T-helper 2 cell (primary cell): ENCODE measurements at places on chromosomes 7 and 10.

GRCh38 chr7:67429735-67430134 lies 433.1 kb downstream of the TYW1 start:
- no peak for DNase-seq

- DNase-seq: no peak
Measured at GRCh38 chr10:133464582-133465031, 10.9 kb downstream of the SCART1 start.

DNA sequence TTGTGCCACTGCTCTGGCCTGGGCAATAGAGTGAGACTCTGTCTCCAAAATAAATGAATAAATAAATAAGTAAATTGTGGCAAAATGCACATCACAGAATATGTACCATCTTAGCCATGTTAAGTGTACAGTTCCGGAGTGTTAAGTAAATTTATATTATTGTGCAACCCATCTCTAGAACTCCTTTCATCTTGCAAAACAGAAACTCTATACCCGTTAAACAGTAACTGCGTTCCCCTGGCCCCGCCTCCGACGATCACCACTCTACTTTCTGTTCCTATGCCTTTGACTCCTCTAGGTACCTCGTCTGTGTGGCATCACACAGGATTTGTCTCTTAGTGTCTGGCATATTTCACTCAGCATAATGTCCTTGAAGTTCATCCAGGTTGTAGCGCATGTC lies 356.4 kb upstream of the FOXK1 start:
- no peak for DNase-seq

- DNase-seq: no peak
Measured at GRCh38 chr10:76884673-76885275, 752.8 kb downstream of the KCNMA1 start.

GRCh38 chr7:82559193-82559805 lies 115.7 kb upstream of the CACNA2D1 start:
- no peak for DNase-seq

- no peak for DNase-seq
Measured at GRCh38 chr10:111298031-111298430, 221.2 kb downstream of the ADRA2A start.

- no peak for DNase-seq
Measured at GRCh38 chr7:38685851-38686250, 54.7 kb upstream of the AMPH start.

DNA sequence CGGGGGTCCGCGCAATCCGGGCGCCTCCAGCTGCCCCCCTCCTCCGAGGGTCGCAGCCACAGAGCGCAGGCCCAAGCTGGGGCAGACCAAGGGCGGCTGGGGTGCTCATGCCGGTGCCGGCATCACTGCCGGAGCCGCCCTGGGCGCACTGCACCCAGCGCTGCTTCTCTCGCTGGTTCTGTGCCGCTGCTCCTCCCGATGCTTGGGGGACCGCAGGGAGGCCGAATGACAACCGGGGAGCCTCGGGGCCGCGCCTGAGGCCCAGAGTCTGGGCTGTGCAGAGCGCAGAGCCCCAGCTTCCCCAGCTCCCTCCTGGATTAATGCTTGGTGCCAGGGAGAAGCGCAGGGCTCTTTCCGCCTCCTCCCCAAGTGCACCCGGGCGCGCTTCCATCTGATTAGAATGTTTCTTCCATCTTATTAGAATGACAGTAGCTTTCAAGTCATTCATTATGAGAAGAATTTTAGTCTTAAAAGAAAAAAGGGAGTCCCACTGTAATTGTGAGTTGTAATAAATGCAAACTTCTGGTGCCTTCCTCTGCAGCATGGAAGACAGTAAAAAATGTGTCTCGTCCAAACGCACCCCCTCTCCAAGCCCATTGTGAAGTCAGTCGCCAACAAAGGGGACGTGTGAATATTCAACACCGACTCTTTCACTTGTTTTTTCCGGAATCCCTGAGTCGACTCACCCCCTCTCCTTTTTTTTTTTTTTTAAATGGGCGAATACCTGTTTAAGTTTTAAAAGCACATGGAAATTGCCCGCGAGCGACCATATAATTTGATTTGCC lies 19.5 kb upstream of the PTF1A start:
- no peak for DNase-seq

DNA sequence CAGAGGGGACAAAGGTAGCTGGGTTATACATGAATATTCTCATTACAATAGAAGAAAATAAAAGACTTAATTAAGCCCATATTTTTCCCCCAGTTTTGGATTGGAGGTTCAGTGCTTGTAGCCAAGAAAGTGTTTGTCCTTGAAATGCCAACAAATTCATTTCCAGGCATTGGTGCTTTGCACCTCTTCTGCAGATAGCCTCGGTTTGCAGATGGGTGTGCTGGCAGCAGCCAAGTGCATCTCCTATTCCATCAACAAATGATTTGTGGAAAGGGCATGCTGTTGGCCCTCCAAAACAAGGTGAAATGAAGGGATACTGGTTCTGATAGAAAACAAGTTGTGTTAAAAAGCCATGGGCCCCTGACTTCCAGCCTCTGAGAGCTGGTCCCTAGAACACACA lies 187.3 kb downstream of the DPY19L1 start:
- DNase-seq: no peak

- DNase-seq: no peak
Measured at GRCh38 chr10:4883079-4883739, 57.2 kb downstream of the AKR1E2 start.

DNA sequence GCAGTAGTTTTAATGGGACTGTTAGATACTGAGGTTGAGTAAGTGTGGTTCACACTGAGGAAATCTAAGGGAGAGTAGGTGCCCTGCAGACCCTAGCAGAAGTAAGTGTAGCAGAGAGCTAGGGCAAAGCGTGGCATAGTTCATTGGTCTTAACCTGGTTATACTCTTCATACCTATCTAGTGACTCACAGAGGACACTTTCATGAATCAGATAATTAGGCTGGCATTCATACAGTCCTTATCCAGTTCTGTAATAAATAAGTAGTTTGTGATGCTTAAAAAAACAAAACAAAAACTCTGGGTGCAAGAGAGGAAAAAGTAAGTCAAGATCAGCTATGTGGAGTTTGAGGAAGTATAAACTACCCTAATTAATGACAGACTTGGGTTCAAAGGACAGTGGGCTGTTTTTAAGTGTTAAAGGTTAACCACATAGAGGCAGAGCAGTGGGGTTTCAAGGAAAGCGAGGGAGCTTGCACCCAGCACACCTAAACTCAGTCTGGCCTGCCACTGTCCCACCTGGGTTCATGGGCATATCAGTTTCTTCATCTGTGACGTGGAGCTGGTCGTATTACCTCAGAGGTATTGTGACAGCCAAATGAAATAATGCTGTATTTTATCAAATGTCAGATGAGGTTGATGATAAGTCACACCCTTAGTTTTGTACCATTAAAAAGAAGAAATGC lies 27.1 kb downstream of the LMTK2 start:
- no peak for DNase-seq

DNA sequence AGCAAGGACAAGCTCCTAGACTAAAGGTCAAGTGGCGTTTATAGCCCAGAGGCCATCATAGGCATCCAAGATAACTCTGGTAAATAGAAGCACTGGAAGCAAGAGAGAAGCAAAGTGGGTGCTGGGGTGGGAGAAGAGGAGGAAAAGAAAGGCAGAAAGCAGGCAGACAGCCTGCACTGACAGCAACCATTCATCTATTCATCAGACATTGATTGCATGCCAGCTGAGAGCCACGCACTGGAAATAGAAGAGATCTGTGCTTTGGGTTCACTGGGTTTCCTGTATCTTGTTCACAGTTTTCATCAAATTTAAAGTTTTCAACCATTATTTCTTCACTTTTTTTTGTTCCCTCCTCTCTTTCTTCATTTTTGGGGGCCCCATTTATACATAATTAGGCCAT lies 4.7 kb upstream of the SLIT1 start:
- no peak for DNase-seq

DNA sequence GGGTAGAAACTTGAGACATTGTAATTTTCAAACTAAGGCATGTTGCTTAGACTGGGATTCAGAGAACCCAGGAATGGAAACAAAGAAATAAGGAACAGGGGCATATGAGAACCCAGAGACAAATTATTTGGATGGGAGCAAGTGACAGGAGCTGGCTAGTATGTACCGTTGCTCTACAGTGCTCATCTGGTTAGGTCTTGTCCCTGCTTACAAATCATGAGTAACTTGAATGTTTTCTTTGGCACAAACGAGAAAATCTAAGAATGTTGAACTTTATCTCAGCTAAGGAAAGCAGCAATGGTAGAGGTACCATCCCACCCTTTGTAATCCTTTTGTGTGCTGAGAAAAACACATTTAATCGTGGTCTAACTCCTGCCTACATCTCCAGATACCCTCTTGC lies 116.0 kb upstream of the IMMP2L start:
- no peak for DNase-seq

GRCh38 chr10:27225642-27226257 lies 14.8 kb downstream of the ACBD5 start:
- DNase-seq: no peak

DNA sequence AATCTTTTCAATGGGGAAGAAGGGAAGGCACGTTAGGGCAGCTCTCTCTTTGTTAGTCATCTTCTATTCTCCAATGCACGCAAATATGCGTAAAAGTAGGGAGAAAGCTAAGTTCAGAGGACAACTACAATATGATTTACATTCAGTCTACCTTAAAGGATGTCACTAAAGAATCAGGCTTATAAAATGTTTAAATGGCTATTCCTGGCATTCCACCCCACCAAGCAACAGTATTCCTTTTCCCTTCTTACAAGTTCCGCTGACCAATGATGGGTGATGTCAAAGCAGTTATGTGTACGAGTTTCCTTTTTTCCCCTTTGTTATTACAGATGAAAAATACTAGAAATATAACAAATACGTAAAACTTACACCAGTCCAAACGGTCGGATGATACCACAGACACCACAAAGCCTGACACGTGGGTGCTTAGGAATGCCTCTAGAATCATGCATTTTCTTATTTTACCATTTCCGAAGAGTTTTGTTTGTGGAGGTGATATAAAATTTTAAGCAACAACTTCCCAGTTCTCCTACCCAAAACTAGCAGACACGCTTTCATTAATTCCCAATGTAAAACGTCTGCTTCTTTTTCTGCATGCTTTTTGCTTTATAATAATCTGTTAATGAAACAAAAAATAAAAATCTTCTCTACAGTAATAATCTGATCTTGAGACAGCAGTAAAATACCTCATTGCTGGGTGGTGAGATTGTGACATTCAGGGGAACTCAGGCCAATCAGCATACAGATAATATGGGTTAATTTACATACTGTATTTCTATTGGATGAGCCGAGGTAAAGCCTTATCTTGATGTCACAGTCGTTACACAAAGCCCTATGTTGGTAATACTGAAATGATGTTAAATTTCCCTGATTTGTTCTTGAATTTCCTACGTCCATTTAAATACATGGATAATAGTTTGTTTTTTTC lies 708 bp upstream of the GPR85 start:
- no peak for DNase-seq

DNA sequence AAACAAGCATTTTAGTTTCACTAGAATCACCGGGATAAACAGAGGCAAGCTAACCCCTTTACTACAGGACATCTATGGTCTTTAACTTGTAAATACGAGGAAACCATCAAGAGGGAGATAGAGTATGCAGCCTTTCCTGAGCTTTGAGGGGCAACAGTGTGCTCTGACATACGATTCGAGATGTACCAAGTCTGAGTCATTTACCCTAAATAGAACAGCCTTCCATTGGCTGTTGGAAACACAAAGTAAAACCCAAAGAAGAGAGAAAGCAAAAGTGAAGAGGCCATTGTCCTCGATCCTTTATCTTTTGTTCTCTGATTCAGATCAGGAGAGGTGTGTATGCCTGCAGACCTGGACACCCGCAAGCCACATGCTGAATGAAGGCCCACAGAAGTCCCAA lies 289.5 kb downstream of the KCNMA1 start:
- DNase-seq: no peak

DNA sequence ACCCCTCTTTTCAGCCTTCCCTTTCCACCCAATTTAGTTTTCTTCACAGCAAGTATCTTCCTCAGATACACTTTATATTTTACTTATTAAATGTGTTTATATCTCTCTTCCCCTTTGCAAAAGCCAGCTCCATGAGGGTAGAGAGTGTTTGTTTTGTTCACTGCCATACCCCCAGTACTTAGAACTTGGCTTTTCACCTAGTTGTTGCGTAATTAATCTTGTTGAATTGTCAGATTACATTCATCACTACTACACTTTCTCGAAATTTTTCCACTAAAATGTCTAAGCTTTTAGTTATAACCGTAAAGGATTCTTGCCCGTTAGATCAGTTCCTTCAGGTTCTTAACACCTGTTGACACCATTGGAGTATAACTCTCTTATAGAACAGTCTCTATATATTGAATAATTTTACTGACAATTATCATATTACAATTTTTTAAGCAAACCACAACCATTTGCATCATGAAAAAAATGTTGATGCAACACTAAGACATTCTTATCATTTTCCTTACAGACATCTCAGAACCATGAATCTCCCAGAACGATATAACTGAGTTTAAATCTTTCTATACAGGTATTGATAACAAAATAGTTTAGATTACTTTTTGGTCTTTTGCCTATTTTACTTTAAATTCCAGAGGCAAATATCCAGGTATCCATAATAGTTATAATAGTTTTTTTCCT lies 29.9 kb downstream of the VWDE start:
- no peak for DNase-seq

DNA sequence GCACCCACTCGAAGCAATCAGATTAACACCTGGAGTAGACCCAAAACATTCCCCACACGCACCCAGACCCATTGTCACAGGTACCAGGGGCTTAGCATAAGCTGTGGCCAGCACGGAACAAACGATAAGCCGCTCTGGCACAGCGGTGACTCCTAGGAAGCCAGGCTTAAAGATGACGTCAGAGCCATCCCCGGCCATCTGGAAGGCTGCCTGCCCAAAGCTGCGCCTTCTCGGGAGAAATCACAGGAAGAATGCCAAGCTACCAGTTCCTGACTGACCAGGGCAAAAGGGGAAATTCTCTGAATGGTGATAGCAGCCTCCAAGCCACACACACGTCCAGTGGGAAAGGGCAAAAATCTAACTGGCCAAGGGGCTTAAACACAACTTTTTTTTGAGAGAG lies 13.0 kb upstream of the WIPI2 start:
- no peak for DNase-seq

DNA sequence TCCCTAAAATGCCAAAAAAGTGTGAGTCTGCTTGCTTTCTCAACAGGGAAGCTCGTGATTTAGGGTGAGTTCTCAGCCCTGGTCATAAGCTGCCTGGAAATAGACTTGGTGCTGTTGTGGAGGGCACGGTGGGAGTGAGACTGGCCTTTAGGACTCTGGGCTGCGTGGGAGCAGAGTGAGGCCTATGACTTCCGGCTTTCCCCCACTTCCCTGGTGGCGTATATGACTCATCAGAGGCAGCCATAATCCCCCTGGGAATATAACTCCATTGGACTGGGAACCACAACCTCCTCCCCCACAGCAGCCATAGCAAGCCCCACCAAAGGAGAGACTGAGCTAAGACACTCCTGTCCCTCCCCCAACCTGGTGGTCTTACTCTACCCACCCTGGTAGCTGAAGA lies 95.0 kb downstream of the PON1 start:
- no peak for DNase-seq
